NCI-H1436 treated with DMSO at 0.1 percent for 48 hours (cell line): ENCODE measurements at places on chromosomes 13 and 19.

DNA sequence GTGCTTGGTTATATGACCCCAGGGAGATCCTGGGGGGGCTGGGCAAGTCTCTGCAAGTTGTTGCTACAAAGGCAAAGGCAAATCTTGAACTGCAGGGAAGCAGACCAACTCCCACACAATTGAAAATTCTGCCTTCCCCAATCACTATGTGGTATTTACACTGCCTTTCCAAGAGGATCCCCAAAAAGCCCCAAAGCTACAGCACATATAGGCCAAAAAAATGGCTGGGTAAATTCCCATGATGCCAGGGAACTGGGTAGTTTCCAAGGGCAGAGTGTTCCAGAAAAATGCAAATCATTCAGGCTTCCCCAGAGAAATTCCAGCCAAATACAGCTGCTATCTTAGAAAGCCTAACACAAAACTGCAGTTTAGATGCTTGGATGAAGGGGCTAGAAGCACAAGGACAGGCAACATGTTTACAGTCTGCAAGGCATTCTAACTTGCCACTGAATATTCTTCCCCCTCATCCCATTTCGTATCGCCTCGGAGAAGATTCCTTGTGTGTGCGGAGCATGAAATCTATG, 6.2 kb downstream of the FOXO1 start:
- DNase-seq: no peak

- no peak for DNase-seq
Measured at GRCh38 chr13:98026457-98026857, 73.0 kb downstream of the IPO5 start.

DNA sequence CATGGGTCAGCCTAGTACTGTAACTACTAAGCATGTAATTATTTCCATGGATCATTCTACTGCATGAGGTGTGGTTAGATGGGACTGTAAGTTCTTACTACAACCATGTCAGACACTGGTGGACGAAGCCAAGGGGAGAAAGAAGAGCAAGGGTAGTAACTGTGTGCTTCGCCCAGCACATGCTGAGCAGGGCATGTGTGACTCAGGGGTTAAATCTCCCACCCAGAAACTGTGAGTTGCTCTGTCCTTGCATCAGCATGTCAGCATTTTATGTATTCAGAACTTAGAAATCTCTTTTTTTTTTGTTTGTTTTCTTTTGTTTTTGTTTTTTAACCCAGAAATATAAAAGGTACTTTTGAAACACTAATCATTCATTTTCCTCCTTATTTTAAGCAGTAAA, 436.6 kb upstream of the KLF12 start:
- no peak for DNase-seq

GRCh38 chr13:37340901-37341670, 235.6 kb upstream of the CSNK1A1L start:
- DNase-seq: no peak

DNA sequence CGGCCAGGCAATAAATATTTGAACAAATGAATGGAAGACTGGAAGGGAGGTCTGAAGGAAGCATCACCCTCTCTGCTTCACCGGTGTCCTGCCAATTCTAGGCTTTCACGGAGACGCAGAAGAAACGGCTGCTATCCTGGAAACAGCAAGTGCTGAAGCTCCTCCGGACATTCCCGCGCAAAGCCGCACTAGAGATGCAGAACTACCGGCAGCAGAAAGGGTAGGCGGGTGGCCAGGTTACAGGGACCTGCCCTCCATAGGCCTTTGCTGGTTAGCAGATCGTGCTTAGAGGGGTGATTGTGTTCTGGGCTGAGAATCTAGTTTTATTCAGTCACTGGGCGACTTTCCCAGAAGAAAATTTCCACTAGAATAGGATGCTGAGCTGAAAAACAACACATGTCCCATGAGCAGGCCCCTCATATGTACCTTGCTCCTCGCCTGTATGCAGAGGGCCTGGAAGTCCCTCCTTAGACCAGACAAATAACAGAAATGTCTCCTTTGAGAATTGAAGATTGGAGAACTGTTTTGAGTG, 11.0 kb downstream of the PAF1 start:
- no peak for DNase-seq

DNA sequence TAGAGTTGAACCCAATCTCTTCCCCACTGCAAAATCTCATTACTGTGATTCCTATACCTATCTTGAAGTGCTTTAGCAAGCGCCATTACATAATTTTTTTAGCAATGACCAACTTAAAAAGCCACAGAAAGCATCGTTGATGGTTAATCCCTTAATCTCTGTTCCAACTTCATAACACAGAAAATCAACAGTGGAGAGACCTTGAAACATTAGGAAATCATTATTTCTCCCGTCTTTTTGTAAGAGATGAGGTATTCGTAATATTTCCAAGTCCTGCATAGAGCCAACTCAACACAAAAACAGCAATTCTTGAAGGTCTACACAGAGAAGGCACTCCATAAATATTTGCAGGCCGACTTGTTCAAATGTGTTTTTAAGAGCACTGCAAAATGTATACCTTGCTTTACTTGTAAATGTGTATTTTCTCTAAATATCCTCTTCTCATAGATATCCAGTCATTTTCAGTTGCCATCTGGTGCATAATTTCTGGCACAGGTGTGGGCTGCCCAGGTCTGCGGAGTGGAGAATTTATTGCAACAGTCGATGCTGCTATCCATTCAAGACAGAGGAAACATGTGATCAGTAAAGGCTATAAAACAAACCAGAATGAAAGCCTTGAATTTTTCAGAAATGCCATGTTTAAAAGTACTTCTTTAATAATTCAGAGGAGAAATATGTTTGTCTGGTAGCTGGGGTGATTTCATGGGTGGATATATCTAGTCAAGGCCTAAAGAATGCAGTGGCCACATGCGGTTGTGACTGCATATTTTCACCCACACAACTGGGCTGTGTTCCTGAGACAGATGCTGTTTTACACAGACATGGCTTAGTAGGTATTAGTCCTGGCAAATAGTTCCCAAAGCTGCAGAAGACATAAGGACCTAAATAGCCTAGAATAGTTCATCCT, 234.3 kb upstream of the STARD13 start:
- DNase-seq: no peak

DNA sequence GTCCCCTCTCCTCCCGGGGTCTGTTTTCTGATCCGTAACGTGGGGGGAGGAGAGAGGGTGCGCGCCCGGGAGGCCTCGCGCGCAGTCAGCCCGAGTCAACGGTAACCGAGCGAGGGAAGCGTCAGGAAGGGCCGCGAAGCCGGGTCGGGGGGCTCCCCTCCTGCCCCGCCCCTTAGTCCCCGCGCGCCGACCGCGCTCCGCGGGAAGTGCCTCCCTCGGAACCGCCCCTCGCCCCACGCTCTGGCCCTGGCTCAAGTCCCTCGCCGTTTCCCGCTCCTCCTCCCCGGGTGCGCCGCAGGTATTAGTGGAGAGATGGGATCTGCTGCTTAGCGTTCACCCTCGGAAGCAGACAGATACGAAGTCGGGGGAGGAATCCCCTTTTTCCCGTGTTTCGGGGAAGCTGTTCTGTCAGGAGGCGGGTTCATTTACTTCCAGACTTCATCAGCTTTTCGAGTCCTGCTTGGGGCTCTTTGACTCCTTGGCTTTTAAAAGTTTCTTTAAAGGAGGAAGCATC, 770 bp downstream of the HNRNPM start:
- no peak for DNase-seq

DNA sequence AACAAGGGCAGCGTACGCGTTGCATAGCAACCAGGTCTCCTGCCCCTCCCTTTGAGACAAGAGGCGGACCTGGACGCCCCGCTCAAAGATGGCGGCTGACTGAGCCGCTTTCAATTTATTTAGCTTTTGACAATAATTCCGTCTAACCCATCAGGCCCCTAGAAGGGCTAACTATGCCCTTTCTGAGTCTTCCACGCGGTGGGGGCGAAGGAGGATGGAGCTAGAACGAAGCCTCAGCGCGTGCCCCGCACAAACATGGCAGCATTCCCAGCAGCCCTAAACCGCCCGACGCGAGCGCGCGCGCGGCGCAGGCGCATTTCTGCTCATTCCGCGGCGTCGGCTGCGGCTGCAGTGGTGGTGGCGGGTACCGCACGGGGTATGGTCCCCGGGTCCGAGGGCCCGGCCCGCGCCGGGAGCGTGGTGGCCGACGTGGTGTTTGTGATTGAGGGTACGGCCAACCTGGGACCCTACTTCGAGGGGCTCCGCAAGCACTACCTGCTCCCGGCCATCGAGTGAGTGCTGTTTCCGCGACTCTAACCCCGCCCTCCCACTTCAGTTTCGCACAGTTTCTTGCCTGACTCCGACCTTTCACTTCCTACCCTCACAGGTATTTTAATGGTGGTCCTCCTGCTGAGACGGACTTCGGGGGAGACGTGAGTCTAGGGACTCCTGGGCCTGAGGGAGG, at the start of gene MED25:
TSS of gene MED25 (plus strand) at position 326 of the 685 bp plus-strand sequence. CDS start at position 379, 53 bp downstream.
- DNase-seq: peak; percentile 85

DNA sequence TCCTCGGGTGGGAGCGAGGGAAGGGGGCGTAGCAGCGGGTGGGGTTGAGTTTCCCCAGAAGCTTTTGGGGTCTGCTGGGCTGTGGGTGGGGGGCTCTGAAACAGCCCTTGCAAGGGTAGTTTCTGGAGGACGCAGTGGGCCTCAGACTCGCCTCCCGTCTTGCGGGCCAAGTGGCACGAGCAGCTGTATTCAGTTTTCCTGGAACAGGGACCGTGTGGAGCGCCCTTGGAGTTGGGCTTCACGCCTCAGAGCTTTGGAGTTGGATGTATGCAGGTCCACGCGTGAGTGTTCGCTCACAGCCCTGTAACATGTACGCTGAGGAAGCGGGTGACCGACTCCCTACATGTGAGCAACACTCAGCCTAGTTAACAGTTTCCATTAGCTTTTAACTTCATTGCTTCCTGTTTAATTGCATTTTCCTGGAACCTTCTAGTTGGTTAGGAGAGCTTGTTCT, 603 bp downstream of the TM9SF2 start:
- DNase-seq: no peak

DNA sequence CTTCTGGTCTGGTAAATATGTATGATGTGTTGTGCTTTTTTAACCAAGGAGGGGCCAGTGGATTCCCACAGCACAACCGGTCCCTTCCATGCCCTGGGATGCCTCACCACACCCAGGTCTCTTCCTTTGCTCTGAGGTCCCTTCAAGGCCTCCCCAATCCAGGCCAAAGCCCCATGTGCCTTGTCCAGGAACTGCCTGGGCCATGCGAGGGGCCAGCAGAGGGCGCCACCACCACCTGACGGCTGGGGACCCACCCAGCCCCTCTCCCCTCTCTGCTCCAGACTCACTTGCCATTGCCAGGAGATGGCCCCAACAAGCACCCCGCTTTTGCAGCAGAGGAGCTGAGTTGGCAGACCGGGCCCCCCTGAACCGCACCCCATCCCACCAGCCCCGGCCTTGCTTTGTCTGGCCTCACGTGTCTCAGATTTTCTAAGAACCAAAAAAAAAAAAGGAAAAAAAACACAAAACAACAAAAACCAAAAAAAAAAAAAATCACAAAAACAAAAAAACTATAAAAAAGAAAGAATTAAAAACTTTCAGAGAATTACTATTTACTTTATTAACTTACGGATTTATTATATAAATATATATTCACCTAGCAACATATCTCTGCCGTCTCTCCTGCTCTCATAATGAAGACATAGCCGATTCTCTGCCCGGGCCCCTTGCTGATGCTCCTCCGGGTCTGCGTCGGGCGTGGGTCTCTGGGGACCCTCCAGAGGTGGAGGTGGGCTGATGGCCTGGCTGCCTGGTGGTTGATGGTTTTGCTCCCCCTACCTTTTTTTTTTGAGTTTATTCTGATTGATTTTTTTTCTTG, 14.4 kb downstream of the CAPN12 start:
- DNase-seq: no peak
